ENCODE measurements at places on chromosomes 11 and 22.

DNA sequence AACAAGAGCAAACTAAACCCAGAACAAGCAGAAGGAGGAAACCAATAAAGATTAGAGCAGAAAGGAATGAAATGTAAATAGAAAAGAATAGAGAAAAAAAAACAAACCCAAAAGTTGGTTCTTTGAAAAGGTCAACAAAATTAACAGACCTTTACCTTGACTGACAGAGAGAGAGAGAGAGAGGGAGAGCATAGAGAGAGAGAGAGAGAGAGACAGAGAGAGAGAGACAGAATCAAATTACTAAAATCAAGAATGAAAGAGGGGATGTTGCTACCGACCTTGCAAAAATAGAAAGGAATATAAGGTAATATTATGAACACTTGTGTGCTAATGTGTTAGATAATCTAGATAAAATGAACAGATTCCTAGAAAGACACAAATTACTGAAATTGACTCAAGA, 22.6 kb upstream of the AMPD3 start:
- DNase-seq, result no peak

DNA sequence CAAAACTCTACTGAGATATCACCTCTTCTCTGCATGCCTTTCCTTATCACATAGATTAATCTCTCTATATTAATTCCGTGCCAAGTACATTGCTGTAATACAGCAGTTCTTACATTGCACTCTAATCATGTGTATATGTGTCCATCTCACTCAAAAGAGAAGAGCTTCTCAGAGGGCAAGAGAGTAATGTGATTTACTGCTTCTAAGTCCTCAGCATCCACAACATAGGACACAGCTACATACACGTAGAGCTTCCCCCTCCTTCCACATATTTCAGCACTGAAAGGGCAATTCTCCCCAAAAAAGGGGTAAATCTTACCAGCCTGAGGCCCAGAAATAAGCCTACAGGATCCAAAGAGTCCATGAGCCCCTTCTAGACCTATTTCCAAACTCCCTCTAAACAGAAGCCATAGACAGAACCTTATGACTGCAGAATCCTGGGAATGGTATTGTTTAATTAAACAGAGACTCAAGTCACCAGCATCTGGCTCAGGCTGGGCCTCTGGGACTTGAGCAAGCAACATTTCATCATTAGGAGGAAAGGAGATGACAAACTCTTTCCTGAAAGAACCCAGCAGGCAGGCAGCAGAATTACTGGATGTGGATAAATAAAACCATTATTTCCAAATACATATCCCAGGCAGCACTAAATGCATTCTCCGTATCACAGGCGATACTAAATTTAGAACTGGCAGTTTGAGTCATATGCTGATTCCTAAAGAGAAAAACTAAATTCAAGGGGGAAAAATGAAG, 87.2 kb downstream of the KCNC1 start:
- DNase-seq, result no peak

- DNase-seq, result no peak
Measured at GRCh38 chr11:118619444-118620197, 12.2 kb downstream of the PHLDB1 start.

DNA sequence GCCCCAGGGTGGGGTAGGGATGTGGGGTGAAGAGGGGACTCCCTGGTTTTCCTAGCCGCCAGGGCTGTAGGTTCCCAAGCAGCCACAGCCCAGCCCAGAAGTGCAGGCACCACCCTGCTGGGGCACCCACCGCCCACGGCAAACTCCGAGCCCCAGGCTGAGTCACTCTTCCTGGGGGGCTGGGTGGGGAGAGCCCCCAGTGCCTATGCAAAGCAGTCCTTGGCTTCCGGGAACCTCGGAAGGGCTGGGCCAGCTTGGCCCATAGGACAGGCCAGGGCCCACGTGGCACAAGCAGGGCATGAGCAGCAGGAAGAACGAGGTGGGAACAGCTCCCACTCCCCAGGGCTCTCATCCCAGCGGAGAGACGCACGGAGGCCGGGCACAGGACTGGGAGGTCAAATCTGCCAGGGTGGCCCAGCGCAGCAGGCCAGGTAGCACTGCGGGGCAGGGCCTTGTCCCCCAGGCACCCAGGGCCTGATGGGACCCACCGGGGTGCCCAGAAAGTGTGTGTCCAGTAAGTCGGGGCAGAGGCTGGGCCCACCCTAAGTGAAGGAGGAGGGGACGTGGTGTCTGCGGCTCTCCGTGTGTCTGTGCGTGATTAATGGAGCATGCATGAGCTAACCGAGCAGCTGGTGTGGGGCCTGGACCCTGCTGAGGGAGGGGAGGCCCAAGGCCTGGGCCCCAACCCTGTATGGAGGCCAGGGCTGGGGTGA, 4.6 kb upstream of the IL17REL start:
- no peak for DNase-seq

GRCh38 chr22:28728621-28729313, 12.9 kb downstream of the CHEK2 start:
- no peak for DNase-seq

DNA sequence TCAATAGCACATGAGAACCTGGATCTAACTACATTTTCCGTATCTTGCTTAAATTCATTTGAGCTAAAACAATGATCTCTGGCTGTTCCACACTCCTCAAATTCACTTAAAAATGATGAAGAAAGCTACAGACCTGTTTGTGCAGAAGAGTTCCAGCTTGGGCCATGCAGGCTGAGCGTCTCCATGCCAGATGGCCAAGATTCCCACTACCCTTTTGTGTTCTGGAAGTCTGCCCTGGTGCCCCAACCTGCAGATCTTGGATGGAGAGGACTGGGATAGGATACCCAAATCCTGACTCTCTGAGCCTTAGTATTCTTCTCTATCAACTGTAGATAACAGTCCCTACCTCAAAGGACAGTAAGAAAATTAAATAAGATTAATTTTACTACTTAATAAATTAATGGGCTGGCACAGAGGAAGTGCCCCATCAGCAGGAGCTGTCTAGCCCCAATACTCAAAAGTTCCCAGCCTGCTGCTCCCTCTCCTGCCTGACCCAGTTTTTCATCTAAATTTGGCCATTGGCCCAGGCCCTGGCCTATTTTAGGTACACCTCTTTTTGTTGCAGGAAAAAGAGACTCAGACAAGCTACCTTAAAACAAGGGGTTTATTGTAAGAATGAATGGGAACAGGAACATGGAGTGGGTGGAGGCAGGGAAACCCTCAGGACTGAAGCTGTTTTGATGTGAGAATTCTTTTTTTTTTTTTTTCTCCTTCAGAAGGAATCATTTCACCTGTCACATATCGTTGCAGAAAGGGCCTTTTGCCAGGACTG, 81.4 kb upstream of the GRK3 start:
- DNase-seq, result no peak

- DNase-seq, result no peak
Measured at GRCh38 chr11:32141745-32142546, 51.1 kb downstream of the RCN1 start.

GRCh38 chr11:120564573-120565311, 53.2 kb downstream of the GRIK4 start:
- DNase-seq, result no peak

- DNase-seq, result no peak
Measured at GRCh38 chr11:112355726-112356125, 95.1 kb upstream of the PLET1 start.

DNA sequence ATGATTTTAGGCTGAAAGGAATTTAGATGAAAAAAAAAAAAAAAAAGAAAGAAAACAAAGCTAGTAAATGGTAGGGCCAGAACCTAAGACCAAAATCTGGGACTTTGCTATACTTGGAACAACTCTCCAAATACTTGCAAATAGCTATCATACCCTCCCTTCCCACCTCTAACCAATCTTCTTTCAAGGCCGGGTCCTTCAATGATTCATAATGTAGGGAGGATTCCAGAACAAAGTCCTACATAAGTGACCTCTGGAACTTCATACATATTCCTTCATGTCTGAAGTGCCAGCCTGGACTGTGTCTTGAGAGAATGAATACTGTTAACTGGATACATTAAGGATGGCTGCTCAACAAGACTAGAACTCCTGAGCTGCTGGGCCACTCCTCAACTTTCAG, 9.9 kb downstream of the STK33 start:
- no peak for DNase-seq

DNA sequence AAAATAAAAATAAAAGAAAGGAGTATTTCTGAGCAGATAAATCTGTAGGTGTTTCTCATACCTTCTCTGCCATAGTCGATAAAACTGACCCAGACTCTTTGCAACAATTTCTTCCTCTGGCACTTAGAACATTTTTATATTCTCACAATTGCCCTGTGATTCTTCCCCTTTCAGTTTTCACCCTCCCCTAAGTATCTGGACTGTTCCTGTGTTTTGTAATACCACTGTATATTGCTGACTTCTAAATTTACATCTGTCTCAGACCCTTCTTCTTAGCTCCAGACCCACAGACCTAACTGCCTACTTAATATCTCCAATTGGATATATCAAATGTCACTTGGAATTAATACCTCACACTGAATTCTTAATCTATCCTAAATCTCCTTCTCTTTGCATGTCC, 133.4 kb upstream of the DDI1 start:
- DNase-seq, result no peak
